ENCODE measurements at places on chromosomes 7 and 10.

- no peak for DNase-seq
These were observed 21.6 kb upstream of the WASL start for GRCh38 chr7:123770378-123770777.

DNA sequence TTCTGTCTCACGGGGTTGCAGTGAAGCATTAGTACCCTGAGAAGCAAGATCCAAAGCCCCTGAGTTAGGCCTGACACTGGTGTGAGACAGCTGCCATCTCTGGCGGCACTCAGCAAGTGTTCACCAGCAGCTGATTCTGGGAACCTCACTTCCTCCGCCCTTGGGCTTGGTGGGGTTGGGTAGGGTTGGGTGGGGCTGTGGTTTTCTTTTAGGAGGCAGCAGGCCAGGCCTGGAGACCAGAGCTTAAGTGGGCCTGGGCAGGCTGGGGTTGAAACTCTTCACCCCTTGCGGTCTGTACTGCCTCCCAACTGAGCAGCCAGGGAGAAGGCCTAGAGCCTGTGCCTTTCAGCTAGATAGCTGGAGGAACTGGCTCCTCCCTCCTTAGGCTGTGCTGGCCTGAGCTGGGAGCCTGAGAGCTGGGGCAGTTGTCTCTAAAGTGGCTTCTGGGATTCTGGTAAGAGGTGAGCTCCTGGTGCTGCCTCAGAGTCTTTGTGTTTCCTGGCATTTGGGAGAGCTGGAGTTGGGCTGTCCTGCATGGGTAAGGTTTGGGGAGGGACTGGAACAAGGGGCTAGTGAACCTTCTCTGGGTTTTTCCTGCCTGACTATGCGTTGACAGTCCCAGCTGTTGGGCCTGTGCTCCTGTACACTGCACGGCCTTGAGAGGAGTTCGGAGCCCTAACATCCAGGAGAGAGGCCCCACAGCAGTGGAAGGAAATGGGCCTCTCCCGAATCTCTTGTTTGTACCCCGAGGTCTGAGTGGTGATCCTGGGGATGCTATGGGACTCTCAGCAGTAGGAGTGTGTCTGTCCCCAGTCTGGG is 5.1 kb downstream of the TSPAN14 start:
- no peak for DNase-seq

DNA sequence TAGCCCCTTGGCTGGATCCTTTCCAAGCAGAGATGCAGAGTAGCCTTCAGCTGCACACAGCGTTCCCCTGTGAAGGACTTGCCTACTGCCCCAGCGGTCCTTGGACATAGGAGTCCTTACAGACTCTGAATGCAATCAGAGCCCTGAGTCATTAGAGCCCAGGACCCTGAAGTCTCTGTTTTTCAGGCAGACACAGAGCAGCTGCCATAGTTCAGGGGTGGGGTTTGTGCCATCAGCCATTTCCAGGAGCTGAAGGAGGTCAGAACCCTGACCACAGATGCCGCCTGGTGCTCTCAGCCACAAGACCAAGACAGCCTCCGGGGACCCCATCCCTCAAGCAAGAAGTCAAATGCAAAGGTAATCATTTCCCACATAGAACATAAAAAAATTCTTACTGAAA is 32.8 kb upstream of the WDFY4 start:
- DNase-seq, result no peak

GRCh38 chr7:132255898-132256297 is 320.4 kb downstream of the PLXNA4 start:
- no peak for DNase-seq

DNA sequence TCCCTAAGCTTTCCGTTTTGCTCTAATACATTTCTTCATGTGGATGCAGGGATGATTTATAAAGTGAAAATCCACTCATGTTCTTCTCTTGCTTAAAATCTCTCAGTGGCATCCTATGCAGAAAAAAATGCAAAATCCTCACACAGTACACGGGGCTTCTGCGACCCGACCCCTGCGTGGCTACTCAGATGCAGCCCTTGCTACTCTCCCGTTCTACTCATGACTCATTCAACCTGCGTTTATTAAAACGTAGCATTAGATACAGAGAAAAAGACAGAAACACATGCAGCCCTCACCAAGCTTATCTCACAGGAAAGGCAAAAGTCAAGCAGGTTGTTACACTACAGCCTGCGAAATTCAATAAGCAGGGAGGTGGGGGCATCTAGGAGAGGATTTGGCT is 284.4 kb upstream of the PFKP start:
- DNase-seq, result no peak

DNA sequence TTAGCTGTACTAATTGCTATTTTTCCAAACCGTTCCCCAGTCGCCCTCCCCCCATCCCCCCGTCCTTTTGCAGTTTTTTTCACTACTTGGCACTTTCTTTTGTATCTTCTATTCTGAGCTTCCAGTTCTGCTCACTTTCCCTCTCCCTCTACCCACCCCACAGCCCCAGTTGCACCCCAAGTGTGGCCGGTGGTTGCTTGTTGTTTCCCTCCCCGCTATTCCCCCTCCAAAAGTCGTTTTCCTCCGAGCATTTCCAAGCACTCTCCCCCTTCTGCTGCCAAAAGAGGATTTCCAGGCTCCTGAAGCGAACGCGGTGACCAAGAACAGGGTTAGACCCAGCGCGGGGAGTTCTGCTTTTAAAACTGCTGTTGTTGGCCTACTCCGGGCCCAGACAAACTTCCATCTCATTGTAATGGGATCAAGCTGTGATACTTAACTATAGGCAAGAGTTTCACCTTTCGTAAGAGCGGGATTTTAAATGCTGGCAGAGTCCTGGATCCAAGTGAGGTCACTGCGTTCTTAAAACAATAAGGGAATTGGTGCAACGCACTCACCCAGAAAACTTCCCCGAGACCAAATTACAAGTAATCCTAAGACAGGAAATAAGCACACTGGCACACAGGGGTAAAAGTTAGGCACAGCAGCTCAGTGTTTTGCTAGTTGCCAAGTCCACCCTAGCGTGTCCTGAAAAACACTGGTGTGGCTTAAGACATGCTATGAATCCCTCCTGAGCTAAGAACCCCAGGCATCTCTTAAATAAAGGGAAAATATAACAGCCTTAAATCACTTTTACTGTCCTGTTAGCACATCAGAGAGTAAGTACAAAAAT is 1.5 kb upstream of the RGS10 start:
- no peak for DNase-seq

- no peak for DNase-seq
These were observed 2.0 kb upstream of the KMT2E start for GRCh38 chr7:105011831-105012502.

DNA sequence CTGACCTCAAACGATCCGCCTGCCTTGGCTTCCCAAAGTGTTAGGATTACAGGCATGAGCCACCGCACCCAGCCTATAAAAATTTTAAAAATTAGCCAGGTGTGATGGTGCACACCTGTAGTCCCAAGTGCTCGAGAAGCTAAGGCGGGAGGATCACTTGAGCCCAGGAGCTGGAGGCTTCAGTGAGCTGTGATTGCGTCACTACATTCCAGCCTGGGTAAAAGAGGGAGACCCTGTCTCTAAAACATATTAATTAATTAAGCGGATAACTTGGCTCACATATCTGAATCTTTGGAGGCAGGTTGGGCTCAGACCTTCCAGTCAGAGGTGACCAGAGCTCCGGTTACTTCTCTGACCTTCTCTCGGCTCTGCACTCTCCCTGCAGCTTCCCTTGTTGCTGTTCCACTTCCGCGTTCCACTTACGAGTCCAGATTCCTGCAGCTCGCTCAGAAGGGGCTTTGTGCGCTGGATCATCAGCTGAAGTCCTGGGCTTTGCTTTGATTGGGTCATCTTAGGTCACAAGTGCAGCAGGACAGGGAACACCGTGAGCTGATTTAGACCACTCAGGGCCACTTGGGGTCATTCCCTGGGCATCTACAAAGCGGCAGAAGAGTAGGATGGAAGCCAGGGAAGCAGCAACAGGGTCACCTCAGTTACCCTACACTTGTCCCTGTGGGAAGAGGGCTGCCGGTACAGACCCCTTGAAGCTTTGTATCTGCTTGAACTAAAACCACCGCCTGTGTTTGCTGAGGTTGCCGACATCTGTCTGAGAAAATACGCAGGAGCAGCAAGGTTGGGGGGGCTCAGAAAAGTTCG is 2.0 kb upstream of the ARPC1B start:
- DNase-seq, result no peak

GRCh38 chr7:55477781-55478374 is 94.4 kb downstream of the VOPP1 start:
- no peak for DNase-seq

DNA sequence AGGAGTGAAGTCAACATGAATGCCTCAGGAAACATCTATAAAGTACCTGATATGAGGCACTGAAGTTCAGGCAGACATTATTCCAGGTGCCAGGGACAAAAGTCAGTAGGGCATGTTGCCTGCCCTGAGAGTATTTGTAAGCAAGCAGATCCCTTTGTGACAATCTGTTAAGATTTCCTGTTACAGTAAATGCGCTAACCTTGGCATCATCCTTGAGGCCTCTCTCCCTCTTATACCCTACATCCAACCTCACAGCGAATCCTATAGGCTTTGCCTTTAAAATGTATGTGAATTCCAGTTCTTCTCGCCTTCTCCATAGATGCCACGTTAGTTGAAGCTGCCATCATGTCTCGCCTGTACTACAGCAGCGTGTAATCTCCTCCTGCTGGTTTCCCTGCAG is 165.3 kb downstream of the DNAH11 start:
- DNase-seq, result no peak

GRCh38 chr10:78513330-78513729 is 479.7 kb downstream of the RPS24 start:
- no peak for DNase-seq

- DNase-seq, result no peak
These were observed 48.5 kb upstream of the ADRB1 start for GRCh38 chr10:113995201-113995600.

- DNase-seq, result no peak
These were observed 12.8 kb upstream of the MYL7 start for GRCh38 chr7:44153948-44154335.

DNA sequence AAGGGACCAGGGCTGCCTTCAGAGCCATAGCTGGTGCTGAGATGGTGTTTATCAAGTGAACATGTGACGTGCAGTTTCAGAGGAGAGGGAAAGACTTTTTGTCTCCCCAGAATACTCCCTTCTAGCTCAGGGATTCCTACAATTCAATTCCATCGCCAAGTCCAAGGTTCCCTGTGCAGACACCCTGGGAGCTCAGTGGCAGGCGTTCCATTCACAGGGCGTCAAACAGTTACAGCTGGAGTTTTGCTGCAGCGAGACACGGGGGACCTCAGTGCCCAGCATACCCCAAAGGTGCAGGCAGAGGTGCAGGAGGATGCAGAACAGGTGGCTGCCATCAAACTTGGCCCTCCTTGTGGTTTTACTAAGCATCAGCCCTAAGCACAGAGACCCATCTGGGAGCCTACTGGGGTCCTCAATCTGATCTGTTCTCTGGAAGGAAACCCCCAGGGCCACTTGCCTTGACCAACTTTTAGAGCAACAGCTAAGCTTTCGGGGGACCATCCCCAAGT is 846 bp upstream of the CALML5 start:
- DNase-seq, result no peak

DNA sequence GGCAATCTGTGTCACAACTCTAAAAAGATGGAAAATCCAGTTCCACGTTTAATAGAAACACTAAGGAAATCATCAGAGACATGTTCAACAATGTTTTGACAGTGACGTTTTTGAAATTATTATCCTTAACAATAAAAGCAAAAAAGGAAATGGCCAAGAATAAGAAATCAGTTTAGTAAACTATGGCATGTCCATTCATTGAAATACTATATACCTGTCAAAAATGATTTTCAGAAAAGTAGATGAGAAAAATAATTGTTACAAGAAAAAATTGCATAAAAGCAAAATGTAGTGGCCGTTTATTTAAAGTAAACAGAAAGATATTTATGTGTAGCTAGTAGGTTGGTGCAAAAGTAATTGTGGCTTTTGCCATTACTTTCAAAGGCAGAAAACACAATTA is 345.4 kb upstream of the NPSR1 start:
- no peak for DNase-seq

GRCh38 chr7:150586068-150586784 is 19.0 kb downstream of the GIMAP4 start:
- DNase-seq, result no peak

- no peak for DNase-seq
These were observed 5.9 kb downstream of the PITRM1 start for GRCh38 chr10:3166496-3167290.

GRCh38 chr7:47073284-47073683 is 508.6 kb downstream of the TNS3 start:
- DNase-seq, result no peak

DNA sequence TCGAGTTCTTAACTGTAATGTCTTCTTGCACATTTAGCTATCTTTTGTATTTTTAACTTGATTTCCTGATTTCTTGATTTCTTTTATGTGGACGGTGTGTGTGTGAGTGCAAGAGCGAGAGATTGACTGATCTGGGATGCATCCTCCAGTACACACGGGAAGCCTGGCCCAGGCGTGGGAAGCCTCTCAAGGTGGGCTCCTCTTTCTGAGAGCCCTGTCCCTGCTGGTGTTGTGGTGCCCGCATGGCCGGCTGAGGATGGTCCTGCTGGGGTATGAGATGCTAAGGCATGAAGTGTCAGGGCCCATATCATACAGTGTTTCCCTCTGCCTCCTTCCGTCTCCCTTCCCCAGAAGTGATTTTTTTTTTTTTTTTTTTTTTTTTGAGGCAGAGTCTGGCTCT is 130.8 kb upstream of the TCERG1L start:
- no peak for DNase-seq

DNA sequence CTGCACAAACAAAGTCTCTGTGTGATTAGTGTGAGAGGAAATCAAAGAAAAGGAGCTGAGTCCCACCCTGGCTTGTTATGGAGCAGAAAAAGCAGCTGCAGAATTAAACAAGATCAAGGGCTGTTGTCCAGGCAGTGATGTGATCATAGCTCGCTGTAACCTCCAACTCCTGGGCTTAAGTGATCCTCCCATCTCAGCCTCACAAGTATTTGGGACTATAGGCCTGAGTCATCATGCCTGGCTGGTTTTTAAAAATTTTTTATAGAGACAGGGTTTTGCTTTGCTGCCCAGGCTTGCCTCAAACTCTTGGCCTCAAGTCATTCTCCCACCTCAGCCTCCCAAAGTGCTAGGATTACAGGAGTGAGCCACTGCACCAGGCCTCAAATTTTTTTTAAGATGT is 88.9 kb downstream of the IPMK start:
- no peak for DNase-seq

DNA sequence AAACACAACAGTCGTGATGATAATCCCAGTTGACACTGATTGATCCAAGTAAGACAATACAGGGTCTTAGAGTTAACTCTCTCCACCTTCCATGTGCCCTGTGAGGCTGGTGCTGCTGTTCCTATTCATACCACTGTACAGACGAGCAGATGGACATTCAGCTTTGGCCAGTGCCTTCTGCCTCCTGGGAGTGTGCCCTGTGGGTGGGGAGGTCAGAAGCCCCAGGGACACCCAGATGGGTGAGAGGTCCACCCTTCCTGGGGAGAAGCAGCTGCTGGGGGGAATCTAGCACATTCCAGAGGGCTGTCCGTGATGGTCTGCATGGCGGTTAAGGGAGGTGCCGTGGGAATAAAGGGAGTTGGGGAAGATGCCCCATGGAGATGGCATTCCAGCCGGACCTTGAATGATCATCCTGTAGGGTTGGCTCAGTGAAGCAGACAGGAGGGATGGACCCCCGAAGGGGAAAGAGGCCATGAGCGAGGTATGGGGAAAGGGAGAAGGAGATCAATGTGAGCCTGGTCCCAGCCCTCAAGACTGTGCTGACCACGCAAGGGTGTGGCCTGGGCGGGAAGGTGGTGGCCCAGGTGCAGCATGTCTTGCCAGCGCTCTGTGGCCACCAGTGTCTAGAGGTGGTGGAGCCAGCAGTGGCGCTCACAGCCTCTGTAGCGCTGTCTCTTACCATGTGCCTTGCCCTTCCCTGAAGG is 74.0 kb downstream of the ADCY1 start:
- no peak for DNase-seq

- no peak for DNase-seq
These were observed 124.2 kb downstream of the ARHGAP12 start for GRCh38 chr10:31804352-31804810.

- DNase-seq, result no peak
These were observed 10.8 kb downstream of the ANKRD22 start for GRCh38 chr10:88840881-88841280.
